Bone marrow (tissue), 2 donors: ENCODE measurements at places on chromosomes 11 and 22.

GRCh38 chr22:18109410-18110193 lies 1.0 kb upstream of the TUBA8 start:
- DNase-seq = no peak

GRCh38 chr11:5992604-5993251 lies 5.9 kb upstream of the OR52L1 start:
- no peak for DNase-seq

DNA sequence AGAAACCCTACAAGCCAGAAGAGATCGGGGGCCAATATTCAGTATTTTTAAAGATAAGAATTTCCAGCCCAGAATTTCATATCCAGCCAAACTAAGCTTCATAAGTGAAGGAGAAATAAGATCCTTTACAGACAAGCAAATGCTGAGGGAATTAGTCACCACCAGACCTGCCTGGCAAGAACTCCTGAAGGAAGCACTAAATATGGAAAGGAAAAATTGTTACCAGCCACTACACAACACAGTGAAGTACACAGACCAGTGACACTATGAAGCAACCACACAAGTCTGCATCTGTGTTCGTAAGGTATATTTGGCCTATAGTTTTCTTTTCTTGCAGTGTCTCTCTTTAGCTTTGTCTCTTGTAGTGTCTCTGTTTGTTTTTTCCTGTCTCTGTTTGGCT lies 29.0 kb downstream of the TMEM225 start:
- DNase-seq = no peak

GRCh38 chr11:68965901-68966853 lies 14.6 kb downstream of the MRGPRD start:
- DNase-seq = no peak
